ENCODE measurements at places on chromosomes 1 and 21.

DNA sequence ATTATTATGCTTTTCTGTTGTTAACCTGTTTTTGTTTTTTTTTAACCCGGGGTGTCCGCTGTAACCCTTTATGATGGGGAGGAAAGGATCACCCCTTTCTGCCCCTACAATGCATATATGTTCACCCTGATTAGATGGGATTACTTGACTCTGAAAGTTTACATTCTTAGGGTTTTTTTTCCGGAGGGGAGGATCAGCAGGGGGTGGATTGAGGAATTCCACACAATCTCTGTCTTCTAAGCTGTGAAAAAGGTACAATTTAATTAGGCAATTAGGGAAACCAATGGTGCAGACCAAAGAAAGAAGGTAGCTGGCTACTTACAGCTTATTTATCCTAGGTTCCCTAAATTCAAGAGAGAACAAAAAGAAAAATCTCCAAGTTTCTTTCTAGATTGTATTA, 58.3 kb downstream of the EDEM3 start:
- no peak for DNase-seq

- DNase-seq, result no peak
Observed at GRCh38 chr1:207026104-207026534, 6.4 kb downstream of the C1orf116 start.

DNA sequence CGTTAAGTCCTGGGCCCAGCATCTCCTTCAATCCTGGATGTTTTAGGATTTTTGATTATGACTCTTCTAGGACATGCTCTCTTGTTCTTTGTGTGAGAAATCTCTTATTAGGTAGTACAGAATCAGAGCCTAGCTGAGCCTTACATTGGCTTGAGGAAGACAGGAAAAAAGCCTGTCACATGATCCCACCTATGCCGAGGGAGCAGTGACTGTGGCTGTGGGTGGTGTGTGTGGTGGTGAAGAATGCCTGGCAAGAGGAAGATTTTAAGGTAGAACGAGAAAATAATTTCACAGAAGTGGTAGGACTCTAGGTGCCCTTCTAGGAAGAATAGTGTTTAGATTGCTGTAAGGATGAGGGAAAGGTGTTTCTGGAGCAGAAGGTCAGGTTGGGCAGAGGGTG, 449.5 kb upstream of the PROX1 start:
- DNase-seq, result no peak

GRCh38 chr1:225480825-225481434, 53.1 kb upstream of the LBR start:
- peak; percentile 58 for DNase-seq

GRCh38 chr1:232610192-232610901, 19.6 kb downstream of the SIPA1L2 start:
- DNase-seq, result no peak

- DNase-seq, result peak; percentile 96
Observed at GRCh38 chr1:24930260-24931145, at the start of gene RUNX3. Gene RUNX3, minus strand, starts transcription at chr1:24930276. Its CDS starts 408 bp downstream, at chr1:24929868.

- DNase-seq, result no peak
Observed at GRCh38 chr1:28811766-28812668, at the start of gene OPRD1. Gene OPRD1, plus strand, starts transcription at chr1:28812170. Its CDS starts 214 bp downstream, at chr1:28812384.

DNA sequence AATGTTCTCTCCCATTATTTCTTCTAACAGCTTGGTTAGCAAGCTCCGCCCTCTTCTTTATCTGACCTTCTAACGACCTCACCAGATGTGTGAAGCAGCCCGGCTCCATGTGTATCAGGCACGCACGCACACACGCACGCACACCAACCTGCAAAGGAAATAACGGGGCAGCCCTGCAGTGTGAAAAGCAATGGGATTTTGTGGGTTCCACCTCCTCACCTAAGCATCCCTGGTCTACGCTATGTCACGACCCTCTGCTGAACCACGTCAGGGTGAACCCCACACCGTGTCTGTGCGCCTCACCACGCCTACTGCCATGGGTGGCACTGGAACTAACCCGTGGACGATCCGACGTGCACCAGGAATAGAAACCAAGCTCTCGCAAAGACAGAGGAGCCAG, 10.4 kb downstream of the SSU72 start:
- DNase-seq, result no peak

All from activated T-cell treated with anti-CD3 and anti-CD28 coated beads, Interleukin-2, amount 50 U/mL, for 72 hours (primary cell).